ENCODE measurements at places on chromosomes 12 and 14.

DNA sequence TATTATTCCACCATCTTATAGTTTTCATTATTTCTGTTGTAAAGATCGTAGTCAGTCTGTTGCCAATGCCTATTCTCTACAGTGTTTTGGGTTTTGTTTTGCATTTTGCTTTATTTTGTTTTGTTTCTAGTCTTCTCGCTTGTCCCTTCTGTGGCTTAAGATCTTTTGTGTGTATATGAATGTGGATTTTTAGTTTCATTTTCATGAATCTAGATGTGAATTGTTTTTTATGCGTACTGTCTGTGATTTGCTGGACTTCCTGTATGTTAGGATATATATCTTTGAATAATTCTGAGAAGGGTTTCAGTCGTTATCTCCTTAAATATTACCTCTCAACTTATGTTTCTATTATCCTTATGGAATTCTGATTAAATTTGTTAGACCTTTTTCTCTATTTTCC, 13.4 kb downstream of the C12orf42 start:
- DNase-seq = no peak

DNA sequence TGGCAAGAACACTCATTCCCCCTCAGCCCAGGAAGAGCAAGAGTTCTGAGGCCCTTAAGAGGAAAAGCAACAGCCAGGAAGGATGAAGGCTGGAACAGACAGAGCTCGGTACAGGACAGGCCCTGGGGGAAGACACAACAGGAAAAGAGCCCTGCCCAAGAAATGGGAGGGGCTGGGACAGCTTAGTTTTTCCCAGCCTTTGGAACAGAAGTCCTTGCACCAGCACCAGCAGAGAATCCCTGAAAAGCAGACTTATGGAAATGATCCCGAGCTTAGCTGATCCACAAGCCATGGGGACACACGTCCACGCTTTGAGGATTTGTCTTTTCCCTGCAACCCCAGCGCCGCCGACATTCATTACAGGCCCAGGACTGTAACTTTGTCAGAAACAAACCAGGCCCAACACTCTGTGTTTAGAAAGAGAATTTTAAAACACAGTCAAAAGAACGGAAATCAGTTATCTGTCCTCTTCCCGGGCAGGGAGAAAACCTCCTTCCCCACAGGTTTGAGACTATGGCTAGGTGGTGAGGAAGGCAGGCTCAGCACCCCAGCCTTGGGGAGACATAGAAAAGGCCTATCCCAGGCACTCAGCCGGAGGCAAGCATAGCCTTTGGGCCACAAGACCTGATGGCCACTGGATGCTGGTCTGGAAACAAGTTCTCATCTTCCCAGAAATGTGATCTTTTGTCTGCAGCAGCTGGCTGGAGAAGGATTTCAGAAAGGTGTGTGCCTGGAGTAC, 4.0 kb upstream of the AVIL start:
- DNase-seq = no peak

DNA sequence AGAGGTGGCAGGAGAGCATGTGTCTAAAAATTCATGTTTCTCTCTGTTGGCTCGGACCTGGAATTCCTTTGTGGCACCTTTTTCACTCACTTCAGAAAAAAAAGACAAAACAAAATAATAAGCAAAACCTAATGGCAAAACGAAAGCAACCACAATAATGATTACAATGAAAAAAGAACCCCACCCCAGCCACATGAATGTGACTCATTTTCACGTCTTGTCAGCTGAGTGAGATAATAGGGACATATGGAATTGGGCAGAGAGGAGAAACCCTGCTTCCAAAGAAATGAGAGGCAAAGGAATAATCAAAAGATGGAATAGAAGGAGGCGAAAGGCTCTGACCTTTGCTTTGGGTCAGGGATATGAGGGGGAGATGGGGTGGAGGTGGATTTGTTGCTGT, 143.4 kb downstream of the SLC8A3 start:
- no peak for DNase-seq

GRCh38 chr12:93230326-93230720, 147.4 kb upstream of the NUDT4 start:
- no peak for DNase-seq

DNA sequence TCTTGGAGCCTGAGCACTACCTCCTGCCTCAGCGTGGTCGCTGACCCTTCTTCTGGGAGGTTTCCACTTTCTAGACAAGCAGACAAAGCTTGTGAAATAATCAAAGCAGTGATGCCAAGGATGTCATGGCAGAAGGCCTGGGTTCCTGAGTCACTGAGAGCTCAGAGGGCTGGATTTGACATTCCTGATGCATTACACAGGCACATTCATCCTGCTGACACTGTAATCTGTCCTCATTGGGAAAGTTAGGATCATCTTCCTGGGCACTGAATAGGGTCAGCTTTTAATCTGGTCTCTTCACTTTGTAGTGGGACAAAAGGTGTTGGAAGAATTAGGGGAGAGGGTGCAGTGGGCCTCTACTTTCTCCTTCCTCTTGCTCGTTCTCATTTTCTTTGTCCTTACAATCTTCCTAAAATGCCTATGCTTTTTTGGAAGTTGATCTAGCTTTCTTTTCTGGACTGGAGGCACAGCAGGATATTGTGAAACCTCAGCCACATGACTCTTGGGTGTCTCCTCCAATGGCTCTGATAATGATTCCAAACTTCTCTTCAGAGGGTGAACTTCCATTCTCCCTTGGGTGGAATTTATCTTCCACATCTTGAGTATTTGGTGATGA, 29.6 kb downstream of the EEA1 start:
- DNase-seq = peak; percentile 82

- no peak for DNase-seq
Measured at GRCh38 chr14:69803753-69804152, 6.7 kb upstream of the SLC10A1 start.

DNA sequence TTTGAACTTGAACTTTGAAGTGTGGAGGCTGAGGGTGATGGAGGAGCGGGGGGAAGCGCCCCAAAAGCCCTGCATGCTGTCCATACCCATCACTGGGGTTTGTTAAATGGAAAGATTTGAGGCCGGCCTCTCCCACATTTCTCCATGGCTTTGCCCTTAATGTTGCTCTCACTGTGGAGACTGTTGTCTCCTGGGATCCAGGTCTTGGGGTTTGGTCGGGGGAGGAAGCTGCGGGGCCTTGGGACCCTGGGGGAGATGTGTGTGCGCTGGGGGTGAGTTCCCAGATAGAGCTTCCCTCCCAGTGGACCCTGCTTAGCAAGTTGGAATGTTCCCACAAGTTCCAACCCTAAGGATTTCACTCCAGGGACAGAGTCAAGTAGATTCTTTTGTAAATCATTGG, 28.0 kb upstream of the LRTM2 start:
- no peak for DNase-seq

GRCh38 chr12:106078358-106079010, 60.3 kb downstream of the NUAK1 start:
- DNase-seq = peak; percentile 59

GRCh38 chr12:101857043-101857558, 20.3 kb upstream of the DRAM1 start:
- DNase-seq = peak; percentile 54

GRCh38 chr14:71852181-71852580, 80.0 kb upstream of the RGS6 start:
- no peak for DNase-seq

DNA sequence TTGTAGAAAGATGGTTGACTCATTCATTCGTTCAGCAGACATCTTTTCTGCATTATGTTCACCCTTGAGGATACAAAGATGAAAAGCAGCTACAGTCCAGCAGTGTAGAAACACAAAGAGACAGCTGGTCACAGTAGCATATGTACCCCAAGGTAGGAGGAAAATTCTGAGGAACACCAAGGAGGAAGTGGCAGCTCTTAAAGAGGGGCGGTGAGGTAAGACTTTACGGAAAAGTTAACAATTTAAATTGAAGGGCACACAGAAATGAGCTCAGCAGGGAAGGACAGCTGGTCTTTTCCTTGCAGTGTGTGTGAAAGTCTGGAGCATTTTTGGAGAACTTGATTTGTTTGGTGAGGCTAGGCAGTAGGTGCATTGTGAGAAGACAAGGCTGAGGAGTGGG, 3.5 kb downstream of the SLC35E3 start:
- no peak for DNase-seq

GRCh38 chr12:80825506-80825905, 108.8 kb downstream of the MYF5 start:
- DNase-seq = no peak

- DNase-seq = no peak
Measured at GRCh38 chr12:124578445-124578844, 11.0 kb upstream of the NCOR2 start.

DNA sequence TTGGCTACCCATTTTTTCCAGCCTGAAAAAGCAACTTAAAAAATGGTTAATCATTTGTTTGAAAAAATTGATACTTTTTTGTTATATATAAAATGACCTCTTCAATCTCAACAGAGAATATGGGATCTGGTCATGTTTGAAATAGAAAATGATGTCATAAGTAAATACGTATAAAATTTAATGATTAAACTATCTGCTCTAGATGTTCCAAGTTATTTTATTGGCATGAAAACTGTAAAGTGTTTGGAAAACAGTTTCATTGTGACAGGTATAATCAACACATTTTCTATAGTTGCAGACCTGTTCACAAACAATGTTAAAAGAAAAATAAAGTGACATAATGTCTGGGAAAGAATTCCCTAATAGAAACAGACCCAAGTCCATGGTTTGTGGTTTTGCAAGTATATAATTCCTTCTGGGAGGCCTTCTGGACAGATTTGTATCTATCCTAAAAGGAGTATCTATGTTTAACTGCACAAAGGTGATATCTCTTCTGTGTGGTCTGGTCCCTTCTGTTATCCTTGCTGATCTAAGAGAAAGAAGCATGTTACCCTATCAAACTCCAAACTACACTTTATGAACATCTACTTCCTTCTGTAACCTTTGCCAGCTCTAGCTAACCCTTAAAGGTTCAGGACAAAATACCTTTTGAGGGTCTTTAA, 39.5 kb upstream of the LRIG3 start:
- DNase-seq = no peak

- DNase-seq = peak; percentile 90
Measured at GRCh38 chr12:2998789-2999264, 39.6 kb downstream of the TEAD4 start.

DNA sequence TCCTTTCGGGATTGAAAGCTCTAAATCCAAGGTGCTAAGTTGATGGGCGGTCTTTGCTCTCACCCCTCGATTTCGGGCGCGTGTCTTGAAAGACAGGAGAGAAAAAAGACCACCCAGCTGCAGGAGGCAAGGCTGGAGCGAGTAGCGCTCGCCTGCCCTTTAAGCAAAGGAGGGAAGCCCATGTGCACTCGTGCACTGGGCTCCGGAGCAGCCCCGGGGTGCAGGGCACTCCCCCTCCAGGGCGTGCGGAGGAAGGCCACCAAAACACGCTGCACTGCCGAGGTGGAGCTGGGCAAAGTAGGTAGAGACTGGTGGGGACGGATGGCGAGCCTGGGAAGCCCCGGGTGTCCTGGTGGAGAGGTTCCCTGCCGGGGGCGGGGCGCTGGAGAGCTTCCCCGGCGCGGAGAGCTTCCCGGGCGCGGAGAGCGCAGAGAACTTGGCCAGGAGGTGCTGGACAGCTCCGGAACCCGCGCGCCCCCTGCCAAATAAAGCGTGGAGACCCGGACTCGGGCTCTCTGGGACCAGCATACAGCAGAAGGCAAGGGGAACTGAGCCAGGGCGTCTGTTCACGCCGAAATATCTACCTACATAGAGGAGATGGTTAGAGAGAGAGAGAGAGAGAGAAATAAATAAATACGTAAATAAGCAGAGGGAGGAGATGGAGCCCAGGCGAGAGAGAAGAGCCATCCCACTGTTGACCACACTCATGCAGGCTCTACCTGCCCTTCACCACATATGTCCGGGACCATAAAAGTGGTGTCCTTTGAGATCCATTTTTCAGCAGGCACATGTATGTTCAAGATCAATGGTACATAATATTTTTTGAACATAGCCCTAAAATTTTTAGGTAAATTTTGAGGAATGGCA, 662 bp upstream of the NELL2 start:
- DNase-seq = peak; percentile 49

DNA sequence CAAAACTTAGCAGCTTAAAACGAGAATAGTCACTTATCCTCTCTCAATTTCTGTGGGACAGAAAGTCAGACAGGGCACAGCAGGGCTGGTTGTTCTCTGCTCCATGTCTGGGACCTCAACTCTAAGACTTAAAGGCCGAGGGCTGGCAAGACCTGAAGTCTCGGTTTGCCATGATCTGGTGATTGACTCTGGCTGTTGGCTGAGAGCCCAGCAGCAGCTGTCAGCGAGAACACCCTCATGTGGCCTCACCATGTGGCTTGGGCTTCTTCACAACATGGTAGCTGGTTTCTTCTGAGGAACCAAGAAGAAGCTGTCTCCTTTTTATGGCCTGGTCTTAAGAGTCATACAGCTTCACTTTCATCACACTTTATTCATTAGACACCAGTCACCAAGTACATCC, 1.7 kb upstream of the VASH1 start:
- no peak for DNase-seq
